Brain pericyte (primary cell): ENCODE measurements at places on chromosomes 11 and 22.

GRCh38 chr22:39205344-39206021, 39.3 kb downstream of the PDGFB start:
- no peak for DNase-seq

DNA sequence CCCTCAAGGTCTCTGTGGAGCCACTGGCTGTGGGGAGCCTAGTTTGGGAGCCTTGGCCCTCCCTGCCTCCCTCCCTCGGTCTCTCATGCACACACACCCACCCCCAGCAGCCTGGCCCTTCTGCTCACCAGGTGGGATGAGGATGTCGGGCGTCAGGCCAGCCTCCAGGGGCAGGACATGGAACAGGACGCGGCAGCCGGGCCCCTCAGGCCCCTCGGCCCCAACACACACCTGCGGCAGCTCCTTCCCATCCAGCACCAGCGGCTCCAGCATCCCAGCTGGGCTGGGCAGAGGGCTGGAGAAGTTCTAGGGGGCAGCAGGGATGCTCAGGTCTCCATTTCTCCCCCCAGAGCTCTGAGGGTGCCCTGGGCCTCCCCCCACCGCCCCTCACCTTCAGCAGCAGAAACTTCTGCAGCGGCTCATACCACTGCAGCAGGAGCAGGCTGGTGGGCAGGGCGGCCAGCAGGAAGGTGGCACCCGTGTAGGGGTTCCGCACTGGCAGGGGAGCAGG, 11.2 kb downstream of the MAP4K2 start:
- DNase-seq: no peak

GRCh38 chr11:15309296-15309695, 194.6 kb downstream of the INSC start:
- DNase-seq: no peak

DNA sequence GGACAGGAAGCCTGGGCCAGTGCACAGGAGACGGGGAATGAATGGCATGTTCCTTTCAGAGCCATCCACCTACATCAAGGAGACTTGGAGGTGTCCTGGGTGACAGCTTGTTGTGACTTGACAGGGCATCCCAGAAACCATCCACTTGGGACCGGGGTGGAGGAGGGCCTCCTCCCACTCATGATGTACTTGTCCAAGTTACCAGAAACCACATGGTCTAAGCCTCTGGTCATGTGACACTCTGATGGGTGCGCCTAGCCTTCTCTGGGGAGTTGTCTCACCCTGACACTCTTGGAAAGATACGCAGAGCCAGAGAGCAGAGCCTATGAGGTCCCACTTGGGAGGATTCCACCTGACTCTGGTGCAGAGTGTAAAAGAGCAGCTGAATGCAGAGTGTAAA, 21.6 kb upstream of the FXYD6 start:
- DNase-seq: no peak

- DNase-seq: no peak
Observed at GRCh38 chr11:128450882-128451651, 136.3 kb downstream of the ETS1 start.
